ENCODE measurements at places on chromosomes 1 and 21.

DNA sequence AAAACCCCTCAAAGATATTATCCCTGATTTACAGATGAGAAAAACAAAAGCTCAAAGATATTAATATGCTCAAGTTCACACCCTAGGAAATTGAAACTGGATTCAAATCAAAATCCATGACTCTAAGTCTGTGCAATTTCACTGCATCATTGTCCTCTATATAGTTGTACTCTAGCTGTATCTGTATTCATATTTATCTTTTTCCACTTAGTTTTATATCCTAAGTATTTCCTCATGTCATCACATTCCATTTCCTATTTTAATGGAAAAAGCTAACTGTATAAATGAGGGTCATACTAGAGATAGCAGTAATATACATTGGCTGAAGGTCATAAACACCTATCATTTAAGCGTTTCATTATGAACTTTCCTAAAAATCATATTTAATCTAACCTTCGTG is 42.2 kb upstream of the RALGPS2 start:
- DNase-seq, result no peak

- DNase-seq, result no peak
Observed at GRCh38 chr1:156551869-156552268, 20.5 kb downstream of the IQGAP3 start.

DNA sequence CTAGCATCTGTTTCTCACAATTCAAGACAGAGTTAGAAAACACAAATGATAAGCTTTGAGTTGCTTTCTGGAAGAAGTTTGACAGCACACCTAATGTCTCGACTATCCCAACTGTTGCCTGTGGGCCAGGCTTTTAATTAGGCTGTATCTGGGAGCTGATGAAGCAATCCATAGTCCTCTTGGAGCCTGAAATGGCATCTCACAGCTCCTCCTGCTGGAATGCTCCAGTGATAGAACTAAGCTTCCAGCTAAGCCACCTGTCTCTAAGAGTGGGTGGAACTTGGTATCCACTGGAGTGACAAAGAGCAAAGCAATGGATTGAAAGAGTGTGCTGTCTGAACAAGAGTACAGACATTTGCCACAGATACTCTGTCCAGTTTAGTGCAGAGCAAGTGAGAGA is 605.3 kb upstream of the NR5A2 start:
- no peak for DNase-seq

- DNase-seq, result no peak
Observed at GRCh38 chr1:43066578-43066977, 105.5 kb downstream of the EBNA1BP2 start.

DNA sequence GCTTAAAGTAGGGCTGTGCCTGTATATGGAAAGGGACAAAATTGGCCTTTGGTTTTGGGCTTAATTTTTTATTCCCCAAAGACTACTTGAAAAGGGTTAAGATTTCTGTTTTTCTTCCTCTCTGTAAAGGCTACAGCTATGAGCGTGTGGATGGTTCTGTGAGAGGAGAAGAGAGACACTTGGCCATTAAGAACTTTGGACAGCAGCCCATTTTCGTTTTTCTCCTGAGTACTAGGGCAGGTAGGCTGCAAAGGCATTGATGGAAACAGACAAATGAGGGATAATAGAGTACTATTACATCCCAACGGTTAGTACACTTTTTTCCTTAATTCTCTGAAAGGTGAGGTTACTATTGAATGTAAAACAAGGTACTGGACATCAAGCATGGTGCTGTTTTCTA is 29.6 kb downstream of the CHD1L start:
- DNase-seq, result no peak

DNA sequence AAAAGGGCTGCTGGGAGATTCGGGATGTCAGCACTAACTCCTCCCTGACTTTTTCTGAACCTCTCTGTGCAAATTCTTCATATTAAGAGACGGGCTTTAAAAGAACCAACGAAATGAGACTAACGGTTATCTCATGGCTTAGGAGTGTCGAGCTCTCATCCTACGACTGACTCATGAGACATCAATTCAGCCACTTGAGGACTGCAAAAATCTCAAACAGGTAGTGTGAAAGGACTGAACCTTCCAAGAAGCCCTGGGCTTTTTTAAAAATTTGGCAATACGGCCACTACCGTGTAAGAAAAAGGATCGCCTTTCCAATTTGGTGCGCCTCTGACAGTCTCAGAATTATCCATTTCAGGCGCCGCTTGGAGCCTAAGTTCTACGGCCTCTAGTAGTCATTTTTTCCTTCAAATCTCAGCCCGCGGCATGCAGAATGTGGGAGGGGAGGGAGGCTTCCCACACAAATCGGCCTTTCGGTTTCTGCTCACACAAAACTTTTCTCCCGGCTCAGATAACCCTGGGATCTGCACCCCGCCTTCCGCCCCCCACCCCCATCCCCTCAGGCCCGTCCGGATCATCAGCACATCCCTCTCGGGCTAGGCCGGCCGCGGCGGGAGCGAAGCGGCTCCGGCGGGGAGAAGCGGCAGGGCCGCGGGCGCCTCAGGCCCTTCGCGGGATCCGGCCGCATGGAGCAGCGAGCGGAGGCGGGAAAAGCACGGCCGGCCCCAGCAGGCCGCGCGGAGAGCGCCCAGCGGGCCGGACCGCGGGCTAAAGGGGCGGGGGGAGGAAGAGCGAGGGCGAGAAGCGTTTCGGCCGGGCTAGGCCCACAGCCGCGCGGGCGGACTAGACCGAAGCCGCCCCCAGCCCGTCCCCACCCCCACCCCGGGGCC is 618 bp downstream of the HNRNPR start:
- no peak for DNase-seq

- no peak for DNase-seq
Observed at GRCh38 chr1:175200678-175201521, 8.3 kb upstream of the KIAA0040 start.

DNA sequence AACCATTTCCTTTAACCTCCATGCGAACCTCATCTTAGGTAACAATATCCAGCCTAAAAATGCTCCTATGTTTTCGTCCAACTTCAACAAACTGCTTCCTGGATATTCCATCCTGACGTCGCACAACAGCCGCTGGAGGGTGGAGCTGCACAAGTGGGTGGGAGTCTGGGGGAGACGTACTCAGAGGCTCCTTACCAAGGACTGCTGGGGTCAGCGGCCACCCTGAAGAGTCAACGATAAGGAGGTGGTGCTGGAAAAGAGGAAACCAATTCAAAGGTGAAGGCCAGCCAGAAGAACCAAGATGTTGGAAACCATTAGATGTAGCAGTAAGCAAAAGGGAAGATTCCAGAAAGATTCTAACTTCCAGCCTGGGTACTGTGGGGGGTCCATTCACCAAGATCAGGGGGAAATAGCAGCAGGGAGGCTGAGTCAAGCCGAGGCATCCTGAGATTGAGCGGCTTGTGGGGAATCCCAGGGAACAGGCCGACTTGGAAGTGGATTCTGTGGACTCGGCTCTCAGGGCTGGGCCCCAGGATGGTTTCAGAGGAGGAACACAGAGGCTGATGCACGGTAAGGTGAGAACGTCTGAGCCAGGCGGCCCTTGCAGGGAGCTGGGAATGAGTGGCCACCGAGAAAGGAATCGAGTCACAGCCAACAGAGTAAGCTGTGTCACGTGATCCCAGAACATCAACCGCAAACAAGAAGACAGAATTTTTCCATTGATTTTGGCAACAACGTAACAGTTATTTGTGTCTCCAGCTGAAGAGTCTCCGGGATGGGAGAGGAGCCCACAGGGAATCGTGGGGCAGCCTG is 375.7 kb downstream of the NPHP4 start:
- DNase-seq, result no peak

GRCh38 chr21:32276671-32277070 is 2.2 kb downstream of the MIS18A start:
- DNase-seq, result no peak

GRCh38 chr1:87760155-87760554 is 431.5 kb downstream of the LMO4 start:
- DNase-seq, result no peak

DNA sequence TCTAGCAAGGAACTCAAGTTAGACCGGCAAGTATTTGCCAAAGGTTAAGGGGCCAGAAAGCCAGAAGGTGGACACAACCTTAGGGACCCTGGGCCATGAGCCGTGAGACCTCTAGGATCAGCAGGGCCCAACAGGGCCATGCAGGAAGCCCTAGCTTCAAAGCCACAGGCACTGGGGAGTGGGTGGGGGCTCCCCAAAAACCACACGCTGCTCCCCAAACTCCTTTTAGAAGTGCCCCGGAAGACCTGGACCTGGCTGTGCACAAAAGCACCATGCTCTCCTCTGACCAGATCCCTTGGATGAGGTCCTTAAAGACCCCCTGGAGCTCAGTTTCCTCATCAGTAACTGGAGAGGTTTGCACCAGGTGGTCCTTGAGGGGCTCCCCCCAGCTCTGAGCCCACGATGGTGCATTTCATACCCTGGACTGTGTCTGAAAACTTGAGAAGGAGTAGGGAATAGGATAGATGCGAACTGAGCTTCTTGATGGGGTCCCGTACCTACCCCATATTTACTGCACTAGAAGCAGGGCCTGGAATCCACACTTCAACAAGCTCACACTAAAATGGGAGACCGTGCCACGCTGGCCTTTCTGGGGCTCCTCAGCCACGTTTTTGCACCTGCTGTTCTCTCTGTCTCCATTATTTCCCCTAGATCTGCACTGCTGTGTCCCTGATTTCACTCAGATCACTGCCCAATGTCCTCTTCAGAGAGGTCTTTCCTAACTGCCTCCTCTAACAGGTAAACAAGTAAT is 40.6 kb upstream of the LBR start:
- DNase-seq, result no peak

Data from ascending aorta (tissue), 2 donors.